ENCODE measurements at places on chromosomes 7 and 10.
A peak's percentile ranks its signal among the peaks of the same experiment; 100 is the strongest.

DNA sequence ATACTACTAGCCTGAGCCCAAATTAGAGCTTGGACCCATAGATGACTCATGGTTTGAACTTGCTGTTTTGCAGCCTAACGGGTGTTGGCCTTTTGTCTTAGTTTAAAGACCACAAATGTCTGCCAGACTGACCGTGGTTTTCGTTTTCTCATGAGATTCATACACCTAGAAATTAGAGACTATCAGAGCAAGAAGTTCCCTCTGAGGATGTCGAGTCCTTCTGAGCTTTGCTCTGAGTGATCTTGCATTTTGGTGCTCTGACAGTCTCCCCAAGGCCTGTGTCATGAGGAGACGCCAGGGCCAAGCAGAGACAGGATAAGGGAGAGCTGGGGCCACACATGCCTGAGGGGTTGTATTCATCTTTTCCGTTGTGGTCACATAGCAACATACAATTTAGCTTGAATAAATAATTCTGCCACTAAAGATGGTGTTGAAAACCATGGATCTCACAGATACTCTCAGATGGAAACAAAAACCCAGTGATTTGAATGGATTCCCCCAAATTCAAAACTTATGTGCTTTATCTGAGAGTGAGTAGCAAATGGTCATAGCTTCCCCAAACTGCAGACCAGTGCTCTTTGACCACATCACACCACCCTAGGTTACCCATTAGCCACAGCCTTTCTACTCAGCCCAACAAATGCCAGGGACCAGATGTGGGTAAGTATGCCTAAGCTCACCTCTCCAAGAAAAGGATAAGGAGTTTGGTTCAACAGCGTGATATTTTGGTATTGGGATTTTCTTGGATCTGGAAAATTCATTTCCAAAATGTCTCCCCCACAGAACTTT, 762.0 kb upstream of the IGFBP3 start:
- no peak for DNase-seq

GRCh38 chr10:28432210-28432676, 100.7 kb upstream of the WAC start:
- DNase-seq: peak; percentile 38

GRCh38 chr7:114255404-114255841, 159.2 kb upstream of the FOXP2 start:
- no peak for DNase-seq

- no peak for DNase-seq
Measured at GRCh38 chr10:7337431-7338171, 73.2 kb downstream of the SFMBT2 start.

- DNase-seq: no peak
Measured at GRCh38 chr10:3339121-3339520, 166.5 kb upstream of the PITRM1 start.

Measured in NCI-H2029 treated with DMSO at 0.1 percent for 48 hours (cell line).